Lower leg skin (tissue), 4 donors: ENCODE measurements at places on chromosomes 7 and 10. TPM values are rescaled to one million over a fixed set of nuclear protein-coding genes. Genes with fewer than 3 reads are reported as not detected.
A peak's percentile ranks its signal among the peaks of the same experiment; 100 is the strongest.

The OPN4 gene
- total RNA-seq, result 0.80 TPM

The ELN gene
- 47.3 TPM for total RNA-seq

The AKR1C2 gene
- total RNA-seq, result 22.7 TPM

The SHH gene
- total RNA-seq, result not detected

The SLC26A3 gene
- total RNA-seq, result not detected

- no peak for DNase-seq
Observed at GRCh38 chr10:1384026-1384425, 327.8 kb downstream of the WDR37 start.

- no peak for DNase-seq
Observed at GRCh38 chr7:120877701-120878100, 19.8 kb upstream of the TSPAN12 start.

- DNase-seq, result no peak
Observed at GRCh38 chr10:34075254-34075926, 739.7 kb downstream of the PARD3 start.

GRCh38 chr7:113143486-113144257 lies 25.3 kb upstream of the SMIM30 start:
- DNase-seq, result no peak

- DNase-seq, result peak; percentile 88
Observed at GRCh38 chr10:122460891-122461293, 461 bp upstream of the HTRA1 start.

GRCh38 chr7:156360835-156361234 lies 279.7 kb upstream of the RNF32 start:
- DNase-seq, result no peak

- no peak for DNase-seq
Observed at GRCh38 chr7:135114622-135115021, 33.2 kb upstream of the TMEM140 start.

GRCh38 chr7:132941905-132942304 lies 140.0 kb downstream of the CHCHD3 start:
- DNase-seq, result no peak

GRCh38 chr7:106112972-106113421 lies 885 bp upstream of the SYPL1 start:
- DNase-seq, result no peak

DNA sequence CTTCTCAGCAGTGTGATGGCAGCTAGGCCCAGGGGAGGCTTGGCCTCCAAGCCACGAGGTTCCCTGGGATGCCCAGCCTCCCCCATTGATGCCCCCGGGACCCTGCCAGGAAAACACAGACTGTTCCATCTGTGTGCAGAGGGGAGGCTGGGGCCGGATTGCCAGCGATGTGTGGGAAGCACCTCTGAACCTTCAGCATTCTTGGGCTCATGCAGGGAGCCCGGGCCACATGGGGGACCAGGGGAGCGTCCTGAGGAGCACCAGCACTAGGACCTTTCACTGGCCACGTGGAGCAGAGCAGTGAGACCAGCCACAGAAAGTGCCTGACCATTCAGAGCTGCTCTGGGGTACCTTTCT lies 2.6 kb downstream of the IMPDH1 start:
- DNase-seq, result peak; percentile 82

DNA sequence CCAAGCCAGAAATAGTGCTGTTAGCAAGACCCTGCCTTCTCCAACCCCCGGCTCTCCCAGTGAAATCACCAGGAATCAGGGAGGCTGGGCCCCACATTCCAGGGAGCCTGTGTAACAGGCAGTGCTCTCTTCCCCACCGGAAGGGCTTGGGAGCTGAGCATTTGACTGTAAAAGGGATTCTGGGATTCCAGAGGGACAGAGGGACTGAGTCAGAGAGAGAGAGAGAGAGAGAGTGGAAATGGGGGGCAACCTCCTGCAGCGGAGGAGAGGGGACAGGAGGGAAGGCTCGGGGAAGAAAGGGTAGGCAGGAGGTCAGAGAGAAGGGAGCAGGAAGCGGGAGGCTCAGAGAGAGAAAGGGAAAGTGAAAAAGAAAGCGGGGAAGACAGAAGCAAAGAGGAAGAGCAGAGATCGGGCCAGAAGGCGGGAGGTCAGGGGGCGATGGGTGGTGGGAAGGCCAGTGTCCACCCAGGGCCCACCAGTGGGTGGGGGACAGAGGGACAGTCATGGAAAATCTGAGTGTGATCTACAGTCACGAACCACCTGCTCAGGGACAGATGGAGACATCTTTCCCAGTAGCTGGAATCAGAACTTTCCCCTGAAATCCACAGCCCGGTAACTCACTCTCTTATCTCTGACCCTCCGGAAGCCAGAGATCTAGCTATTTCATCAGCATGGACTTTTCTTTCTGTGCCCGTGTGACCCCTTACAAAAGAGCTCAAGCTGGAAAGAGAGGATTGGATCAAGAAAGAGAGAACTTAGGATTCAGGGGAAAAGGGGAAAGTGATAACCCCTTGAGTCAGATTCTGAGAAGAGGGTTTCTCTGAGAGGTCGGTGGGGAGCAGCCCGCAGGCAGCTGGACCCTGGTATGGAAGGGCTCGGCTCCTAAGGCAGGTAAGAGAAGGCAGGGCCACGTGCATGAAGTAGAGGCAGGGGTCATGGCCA lies 4.6 kb upstream of the SERPINE1 start:
- DNase-seq, result peak; percentile 49

DNA sequence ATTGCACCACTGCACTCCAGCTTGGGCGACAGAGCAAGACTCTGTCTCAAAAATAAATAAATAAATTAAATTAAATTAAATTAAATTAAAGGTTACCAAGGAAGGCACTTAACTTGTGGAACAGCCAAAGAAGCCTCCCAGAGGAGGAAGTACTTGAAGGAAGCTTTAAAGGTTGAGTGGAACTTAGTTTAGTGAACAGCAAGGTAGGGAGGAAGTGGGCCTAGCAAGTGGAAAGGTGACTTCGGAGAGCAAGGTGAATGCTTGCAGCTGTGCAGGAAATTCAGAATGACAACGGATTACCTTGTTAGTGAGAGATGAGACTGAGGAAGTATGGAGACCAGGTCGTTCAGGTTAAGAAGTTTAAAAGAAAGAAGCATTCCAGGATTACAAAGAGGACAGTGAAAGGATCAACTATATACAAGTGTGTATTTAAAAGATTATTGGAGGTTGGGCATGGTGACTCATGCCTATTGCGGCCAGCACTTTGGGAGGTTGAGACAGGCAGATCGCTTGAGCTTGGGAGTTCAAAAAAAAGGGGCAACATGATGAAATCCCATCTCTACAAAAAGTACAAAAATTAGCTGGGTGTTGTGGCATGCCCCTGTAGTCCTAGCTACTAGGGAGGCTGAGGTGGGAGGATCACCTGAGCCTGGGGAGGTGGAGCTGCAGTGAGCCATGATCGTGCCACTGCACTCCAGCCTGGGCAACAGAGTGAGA lies 12.8 kb upstream of the RPEL1 start:
- DNase-seq, result no peak

DNA sequence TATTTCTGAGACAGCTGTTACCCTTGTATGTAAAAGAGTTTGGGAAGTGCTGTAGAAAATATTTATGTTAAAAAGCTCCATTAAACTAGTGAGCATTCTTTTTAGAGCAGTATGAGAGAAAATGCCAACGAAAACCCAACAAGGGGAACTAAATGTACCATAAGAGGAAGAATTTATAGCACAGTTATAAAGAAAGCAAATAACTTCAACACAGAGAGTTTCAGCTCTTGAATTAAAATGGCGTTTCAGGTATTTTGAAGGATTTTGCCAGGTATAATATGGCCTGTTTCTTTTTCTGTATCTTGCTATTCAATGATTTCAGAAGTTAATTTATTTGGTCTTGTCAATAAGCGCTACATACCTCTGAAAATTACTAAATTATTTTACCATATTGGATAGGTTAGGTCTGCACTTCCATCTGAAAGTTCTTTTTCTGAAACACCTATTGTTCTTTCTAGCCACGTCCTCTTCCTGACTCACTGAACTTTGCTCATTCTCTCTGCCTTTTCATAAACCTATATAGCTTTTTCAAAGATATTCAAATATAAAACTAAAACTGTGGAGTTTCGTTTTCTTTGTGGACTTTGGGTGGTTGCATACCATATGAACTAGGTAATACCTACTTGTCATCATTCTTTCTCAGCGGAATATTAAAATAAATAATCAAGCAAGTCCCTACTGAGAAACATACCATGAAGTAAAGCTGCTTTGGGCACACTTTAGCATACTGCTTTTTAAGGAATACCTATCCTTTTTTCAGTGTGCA lies 136.1 kb downstream of the SEMA3A start:
- no peak for DNase-seq

DNA sequence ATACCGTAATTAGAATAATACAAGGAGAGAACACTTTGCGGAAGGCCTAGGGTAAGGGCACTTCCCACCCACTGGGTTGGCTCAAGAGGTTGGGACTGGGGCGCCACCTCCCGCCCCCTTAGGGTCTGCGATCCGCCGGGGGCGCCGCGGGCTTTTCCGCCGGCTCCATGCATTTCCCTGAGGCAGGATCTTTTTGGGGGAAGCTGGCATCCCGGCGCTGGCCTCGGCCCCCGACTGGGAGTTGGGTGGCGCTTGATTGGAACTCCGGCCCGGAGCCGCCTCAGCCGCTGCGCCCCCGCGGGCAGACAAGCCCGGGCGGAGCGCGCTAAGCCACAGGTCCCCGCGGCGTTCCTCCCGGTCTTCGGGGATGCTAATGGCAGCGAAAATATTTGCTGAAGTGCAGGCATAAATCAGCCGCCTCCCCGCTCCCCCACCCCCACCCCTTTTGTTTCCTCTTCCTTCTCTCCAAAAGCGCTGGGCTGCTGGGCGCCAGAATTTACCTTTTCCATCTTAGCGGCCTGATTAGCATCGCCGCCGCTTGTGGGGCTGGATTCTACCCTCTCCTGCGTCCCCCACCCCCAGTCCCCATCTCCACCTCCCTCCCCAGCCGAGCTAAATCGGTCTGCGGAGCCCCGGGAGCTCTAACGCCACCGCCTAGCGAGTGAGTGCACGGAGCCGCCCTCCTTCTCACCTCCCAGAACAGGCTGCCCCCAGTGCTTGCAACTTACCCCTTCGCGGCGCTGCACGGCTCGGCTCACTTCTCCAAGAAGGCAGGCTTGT lies 5.1 kb downstream of the UNC5B start:
- no peak for DNase-seq

DNA sequence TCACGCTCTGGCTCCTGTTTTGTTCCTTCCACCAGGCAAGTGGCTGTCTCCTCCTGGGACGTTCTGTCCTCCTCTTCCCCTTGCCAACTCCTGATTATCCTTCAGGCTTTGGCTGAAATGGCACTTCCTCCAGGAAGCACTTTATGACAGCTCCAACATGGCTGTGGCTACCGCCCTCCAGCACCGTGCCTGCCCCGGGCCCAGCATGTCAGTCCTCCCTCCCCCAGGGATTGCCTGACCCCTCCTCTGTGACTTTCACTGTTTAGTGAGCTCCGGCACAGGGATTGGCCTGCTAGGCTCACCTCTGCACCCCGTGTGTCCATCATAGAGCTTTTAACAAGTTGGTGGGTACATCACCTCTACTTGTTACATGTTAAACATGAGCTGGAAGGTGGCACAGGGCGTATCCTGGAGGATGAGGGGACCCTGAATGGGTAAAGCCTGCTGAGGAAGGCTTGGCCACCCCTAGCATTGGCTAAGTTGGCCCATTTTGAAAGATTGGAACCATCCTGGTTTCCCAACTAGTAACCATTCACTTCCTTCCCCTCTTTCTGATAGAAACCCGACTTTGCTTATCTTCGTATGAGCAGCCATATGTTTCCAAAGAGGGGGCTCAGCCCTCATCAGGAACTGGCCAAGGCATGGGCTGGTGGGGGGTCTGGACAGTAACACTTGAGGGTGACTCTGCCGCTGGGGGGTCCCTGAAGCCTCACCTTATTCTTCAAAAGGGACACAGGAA lies 10.5 kb upstream of the ADAMTS14 start:
- peak; percentile 72 for DNase-seq
